ENCODE measurements at places on chromosomes 3 and 15. TPM values are rescaled to one million over a fixed set of nuclear protein-coding genes. Genes with fewer than 3 reads are reported as not detected.

The RNF168 gene
- polyA plus RNA-seq: 4.1 TPM

The GOLGA6L9 gene
- polyA plus RNA-seq: 2.5 TPM

The WWTR1 gene
- 161 TPM for polyA plus RNA-seq

The AGTR1 gene
- 0.20 TPM for polyA plus RNA-seq

The CHDH gene
- polyA plus RNA-seq: 0.02 TPM

The MEF2A gene
- polyA plus RNA-seq: 40.9 TPM

The MAP1A gene
- polyA plus RNA-seq: 48.5 TPM

The IQCH gene
- polyA plus RNA-seq: 0.95 TPM

The PARP15 gene
- polyA plus RNA-seq: 0.09 TPM

The SNX22 gene
- 0.10 TPM for polyA plus RNA-seq
